ENCODE measurements at places on chromosomes 5 and 9. TPM values are rescaled to one million over a fixed set of nuclear protein-coding genes. Genes with fewer than 3 reads are reported as not detected.

Gene ATP10B
- 2.6 TPM for polyA plus RNA-seq

Gene RIGI
- 14.4 TPM for polyA plus RNA-seq

Gene DAB2
- polyA plus RNA-seq, result 28.1 TPM

Gene COL5A1
- polyA plus RNA-seq, result 3.2 TPM

Gene KIF4B
- 0.02 TPM for polyA plus RNA-seq

Gene TRUB2
- polyA plus RNA-seq, result 14.9 TPM

Gene SCAI
- 9.4 TPM for polyA plus RNA-seq

DNA sequence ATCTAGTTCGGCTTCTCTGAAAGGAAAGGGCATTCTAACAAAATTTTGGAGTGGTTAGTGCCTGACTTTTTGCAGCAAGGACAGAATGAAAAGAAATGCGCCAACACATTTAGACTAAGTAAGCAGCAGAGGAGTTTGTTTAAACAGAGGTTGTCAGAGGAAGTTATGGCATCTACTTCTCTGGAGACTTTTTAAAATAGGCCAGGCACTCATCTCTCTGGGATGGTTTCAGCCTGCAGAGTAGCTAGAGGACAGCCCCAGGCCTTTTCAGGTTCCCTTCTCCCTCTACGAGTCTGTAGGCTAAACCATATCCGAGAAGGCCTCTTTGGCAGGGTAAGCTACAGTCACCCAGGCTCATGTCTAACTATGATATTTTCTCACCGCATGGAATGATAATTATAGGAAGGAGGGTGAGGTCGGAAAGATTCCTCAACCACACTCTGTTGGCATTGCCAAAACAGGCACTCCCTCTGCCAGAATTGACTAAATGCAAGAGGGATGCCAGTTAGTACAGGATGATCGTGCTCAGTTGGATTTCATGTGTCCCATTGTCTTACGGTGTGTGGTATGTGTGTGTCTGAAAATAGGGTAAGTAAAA is 1.4 kb upstream of the CTXN3 start:
- no peaks in the 10 kb centered on the region for H3K27me3 ChIP-seq
- no peaks in the 10 kb centered on the region for H3K36me3 ChIP-seq
- DNase-seq, result no peak

- H3K27ac ChIP-seq, result no peak overlapping the region
- no peak for DNase-seq
- H3K4me3 ChIP-seq, result no peak overlapping the region
- H3K36me3 ChIP-seq, result no peaks in the 10 kb centered on the region
- no peaks in the 10 kb centered on the region for H3K27me3 ChIP-seq
These were observed 56.8 kb downstream of the FGF10 start for GRCh38 chr5:44332285-44332971.

DNA sequence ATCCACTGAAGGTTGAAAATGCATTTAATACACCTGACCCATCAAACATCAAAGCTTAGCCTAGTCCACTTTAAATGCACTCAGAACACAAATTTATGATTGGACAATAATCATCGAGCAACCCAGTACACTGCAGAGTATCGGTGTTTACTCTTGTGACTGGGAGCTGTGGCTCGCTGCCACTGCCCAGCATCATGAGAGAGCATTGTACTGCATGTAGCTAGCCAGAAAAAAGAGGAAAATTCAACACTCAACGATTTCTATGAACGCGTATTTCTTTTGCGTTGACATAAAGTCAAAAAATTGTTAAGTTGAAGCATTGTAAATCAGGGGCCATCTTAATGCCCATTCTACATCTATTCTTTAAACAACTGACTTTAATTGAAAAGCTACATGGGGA is 95.1 kb upstream of the CD180 start:
- H3K4me1 ChIP-seq, result no peaks in the 10 kb centered on the region
- no peak for DNase-seq
- no peaks in the 10 kb centered on the region for H3K36me3 ChIP-seq
- H3K4me3 ChIP-seq, result no peak overlapping the region
- no peaks in the 10 kb centered on the region for H3K27me3 ChIP-seq
- no peak overlapping the region for H3K27ac ChIP-seq

GRCh38 chr5:71573591-71573990 is 13.5 kb upstream of the MCCC2 start:
- H3K27ac ChIP-seq, result no peak overlapping the region
- H3K36me3 ChIP-seq, result peaks cover 4% of the 10 kb centered on the region

Data from thymus (tissue), 14 donors.